ENCODE measurements at places on chromosomes 2 and 18.

DNA sequence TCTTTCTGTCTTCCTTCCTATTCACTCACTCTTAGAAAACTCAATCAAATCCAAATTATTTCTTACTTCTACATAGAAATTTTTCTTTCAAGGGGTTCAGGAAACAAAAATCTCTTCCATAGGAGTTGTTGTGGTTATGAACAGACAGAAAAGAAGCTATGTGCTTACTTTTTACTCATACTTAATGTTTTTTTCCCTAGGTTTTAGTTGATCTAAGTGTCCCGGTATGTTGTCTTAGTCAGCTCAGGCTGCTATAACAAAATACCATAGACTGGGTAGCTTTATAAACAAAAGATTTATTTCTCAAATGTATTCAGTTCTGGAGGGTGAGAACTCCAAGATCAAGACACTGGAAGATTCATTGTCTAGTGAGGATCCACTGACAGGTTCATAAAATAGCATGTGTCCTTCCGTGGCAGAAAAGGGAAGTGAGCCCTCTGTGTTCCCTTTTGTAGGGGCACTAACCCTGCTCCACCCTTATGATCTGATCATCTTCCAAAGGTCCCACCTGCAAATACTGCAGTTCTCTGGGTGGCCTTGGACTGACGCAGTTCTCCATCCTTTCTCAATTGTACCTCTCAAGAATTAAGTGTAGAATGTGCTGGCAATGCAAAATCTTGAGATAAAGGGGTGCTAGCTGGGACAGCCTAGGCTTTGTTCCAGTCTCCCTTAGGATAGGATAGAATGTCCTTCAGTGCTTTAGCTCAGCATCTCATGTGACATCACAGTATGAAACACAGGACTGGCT lies 14.4 kb upstream of the VRK2 start:
- no peak for DNase-seq

- DNase-seq, result no peak
Observed at GRCh38 chr2:2557475-2557874, 226.4 kb upstream of the MYT1L start.

DNA sequence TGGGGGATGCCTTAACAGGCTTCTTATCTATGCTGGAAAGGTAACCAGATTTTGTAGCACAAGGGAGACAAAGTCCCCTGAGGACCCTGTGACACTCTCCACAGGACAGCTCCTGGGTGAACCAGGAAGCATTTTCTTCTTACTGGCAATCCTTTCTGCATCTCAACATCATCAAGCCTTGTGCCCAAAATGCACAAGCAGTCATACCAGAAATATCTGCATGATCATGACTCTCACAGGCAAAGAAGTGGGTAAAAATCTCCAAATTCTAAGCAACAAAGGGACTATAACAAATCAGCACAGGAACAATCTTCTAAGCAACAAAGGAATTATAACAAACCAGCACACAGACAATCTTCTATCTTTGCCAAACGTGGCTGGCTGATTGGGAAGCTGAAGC lies 99.1 kb upstream of the CD226 start:
- DNase-seq, result no peak

GRCh38 chr18:47248604-47249313 lies 2.7 kb downstream of the SKOR2 start:
- DNase-seq, result peak; percentile 69

- no peak for DNase-seq
Observed at GRCh38 chr2:211128287-211128686, 571.9 kb downstream of the CPS1 start.

DNA sequence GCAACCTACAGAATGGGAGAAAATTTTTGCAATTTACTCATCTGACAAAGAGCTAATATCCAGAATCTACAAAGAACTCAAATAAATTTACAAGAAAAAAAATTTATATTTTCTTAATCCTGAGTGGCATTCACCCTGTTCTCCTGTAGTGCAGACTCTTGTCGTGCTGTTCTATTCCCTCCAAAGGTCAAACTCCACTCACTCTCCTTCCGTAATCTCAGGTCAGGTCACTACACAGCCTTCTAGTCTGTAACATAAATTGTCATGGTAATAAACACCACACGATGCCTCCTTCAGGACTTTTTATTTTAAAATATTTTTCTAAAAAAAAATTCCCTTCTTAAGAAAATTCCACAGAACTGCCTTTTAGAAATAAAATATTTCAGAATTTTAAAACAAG lies 417.9 kb upstream of the GCFC2 start:
- DNase-seq, result no peak
